CD4-positive, alpha-beta T cell treated with Interleukin-21 for 1 hour (primary cell): ENCODE measurements at places on chromosomes 3 and 15.

DNA sequence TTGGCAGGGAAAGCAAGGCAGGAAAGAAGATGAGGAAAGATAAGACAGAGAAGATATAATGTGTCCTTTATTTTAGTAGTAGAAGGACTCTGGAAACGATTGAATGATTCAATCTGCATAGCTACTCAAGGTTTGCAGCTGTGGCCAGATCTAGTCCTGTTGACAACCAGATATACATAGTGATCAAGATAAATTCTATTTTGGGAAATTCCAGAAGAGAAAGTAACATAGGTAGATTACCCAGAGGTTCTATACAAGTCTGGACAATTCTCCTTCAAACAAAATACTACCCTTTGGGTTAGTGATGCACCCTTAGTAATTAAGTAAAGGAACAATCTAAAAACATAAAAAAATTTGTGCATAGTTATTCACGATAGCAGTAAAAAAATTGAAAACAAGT, 9.4 kb downstream of the TERC start:
- DNase-seq: no peak

- DNase-seq: no peak
Measured at GRCh38 chr3:195226900-195227447, 44.0 kb downstream of the XXYLT1 start.

DNA sequence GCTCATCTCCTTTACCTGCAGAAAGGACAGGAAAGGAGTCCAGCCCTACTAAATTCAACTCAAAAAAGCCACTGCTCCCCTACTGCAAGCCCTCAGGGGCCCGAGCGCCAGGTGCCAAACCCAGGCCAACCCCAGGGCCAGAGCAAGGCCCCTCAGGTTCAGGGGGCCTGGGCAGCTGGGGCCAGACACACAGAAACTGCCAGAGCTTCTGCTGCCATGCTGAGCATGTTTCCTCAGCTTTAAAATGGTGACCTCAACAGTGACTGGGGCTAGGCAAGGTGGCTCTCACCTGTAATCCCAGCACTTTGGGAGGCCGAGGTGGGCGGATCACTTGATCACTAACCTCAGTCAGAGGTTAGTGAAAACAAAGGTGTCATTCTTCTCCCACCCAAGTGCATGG, 38.8 kb downstream of the KLHL25 start:
- DNase-seq: no peak

- DNase-seq: no peak
Measured at GRCh38 chr3:37741644-37742043, 120.0 kb upstream of the CTDSPL start.

DNA sequence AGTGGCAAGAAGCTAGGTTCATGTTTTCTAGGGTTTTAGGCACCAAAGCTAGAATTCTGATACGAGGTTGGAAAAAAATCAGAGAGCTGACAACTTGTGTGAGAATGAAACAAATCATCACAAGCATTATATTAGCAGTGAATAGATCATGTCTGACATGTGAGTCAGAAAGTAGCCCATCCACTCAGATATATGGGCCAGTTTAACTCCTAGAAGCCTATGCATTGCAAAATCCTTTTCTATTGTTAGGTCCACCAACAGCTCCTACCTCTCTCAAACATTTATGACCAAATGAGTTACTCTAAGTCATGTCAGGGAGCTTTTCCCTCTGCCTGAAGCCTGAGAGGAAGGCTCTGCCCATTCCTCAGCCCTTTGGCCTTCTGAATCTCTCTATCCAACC, 44.0 kb downstream of the KBTBD12 start:
- no peak for DNase-seq

- DNase-seq: no peak
Measured at GRCh38 chr15:95485367-95485766, 845.1 kb upstream of the NR2F2 start.

DNA sequence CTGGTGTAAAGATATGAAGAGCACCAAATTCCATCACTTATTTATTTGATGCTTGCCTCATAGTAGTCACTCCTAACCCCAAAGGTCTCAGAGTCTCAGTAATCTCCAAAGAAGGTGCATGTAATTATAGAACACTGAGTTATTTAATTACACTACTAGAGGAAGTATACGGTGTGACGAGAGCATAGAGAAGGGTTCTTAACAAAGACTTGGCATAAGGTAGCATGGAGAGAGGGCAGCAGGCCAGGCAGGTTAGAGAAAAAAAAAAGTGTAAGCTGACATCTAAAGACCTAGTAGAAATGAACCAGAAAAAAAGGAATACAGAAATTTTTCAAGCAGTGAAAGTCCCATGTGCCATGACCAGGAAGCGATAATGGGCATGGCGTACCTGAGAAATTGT, 213.3 kb upstream of the TGFBR2 start:
- no peak for DNase-seq

GRCh38 chr15:76905013-76905839, at the start of gene SCAPER:
TSS of gene SCAPER (minus strand) at chr15:76905340. CDS start at chr15:76883817, 21,523 bp downstream.
- peak; percentile 92 for DNase-seq

DNA sequence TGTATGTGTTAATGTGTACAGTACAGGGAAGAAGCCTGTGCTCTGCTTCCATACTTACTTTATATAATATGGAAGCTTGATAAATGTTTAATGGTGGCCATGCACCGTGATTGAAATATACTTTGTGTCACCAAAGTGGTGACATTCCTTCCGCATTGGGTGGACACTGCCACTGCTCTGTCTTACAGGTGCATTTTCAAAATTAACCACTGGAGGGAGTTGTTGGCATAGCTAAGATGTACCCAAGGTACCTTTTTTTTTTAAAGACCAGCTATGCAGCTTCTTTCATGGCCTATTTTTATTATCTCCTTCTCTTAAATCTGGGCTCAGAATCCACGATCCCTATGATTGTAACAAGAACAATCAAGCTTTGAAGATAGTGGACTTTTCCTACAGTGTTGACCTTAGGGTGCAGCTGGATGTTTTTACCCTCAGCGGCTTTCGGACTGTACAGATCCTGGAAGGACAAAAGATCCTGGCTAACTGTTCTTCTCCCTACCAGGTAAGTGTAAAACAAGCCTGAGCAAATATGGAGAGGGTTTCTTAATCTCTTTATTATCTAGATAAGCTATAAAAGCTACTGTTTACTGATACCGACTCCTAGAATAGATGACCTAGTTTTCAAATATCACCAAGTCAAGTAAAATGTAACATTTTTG, 21.6 kb upstream of the PAK6 start:
- peak; percentile 84 for DNase-seq

DNA sequence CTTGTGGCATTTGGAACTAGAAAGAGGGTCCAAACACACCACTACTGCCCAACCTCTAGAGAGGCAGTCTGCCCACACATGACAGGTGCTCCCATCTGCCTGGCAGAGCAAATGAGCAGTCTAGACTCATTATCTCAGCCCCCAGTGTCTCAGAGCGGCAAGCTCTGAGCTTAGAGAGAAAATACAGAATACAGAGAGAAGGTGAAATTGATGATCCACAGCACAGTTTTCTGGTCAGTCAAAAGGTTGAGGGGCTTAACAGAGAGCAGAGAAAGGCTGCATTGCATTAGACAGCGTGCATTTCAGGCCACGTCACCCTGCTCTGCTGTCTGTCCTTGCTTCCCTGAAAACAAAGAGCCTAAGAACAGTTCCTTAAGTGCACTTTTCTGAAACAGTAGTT, 135.1 kb downstream of the KCNMB2 start:
- DNase-seq: no peak

DNA sequence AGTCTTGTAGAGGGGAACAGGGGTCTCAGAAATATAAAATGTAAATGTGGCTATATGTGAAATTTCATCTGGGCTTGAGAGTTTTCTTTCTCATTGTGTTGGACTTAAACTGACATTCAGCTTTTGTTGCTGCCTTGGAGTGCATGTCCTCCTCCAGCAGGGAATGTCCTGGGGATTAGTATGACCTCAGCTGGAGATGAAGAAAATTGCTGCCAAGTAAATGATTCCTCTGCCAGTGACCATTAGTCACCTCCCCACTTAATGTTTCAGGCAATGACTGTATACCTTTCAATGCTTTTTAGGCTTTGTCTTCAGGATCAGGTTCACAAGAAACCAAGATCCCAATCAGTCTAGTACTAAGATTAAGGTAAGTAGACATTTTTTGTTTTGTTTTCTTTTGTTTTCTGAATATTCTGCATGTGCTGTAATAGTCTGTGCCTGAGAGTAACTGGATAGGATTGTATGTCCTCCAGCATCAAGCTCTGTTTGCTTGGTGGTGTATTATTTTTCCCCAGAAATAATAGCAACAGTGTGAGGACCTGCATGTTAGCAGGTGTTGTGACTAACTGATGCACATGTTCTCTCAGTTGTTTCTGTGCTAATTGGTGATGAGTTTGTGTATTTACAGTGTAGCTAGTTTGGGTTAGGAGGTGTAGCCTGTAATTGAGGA, 18.1 kb upstream of the SLC22A13 start:
- no peak for DNase-seq

- no peak for DNase-seq
Measured at GRCh38 chr3:173945170-173945569, 547.6 kb downstream of the NLGN1 start.

DNA sequence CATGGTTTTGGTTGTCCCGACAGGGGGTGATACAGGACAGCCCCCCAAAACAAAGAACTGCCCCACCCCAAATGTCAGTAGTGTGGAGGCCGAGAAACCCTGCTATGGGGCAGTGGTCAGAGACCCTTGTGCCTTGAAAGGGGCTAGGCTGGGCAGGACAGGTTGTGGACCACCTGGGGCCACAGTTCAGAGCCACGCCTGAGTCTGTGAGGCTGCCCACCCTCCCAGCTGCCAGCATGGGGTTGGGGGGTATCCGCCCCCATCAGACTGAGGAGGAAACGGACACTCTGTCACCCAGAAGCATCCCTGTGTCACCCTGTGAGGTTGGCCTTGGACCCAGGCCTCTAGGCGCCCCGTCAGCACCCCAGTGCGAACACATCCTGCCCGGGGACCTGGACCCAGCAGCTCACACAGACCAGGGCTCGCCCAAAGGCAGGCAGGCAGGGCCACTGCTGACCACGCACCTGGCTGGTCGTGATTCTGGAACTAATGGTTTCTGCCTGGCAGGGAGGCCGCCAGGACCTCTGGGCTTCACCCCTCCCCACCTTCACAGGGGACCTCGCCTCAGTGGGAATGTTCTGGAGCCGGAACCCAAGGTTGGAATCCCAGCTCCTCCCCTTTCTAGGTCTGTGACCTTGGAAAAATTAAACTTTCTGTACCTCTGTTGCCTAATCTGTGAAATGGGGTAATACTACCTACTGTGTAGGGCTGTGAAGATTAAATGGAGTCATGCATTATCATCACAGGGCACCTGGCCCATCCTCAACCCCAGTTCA, 1.4 kb downstream of the SLC41A3 start:
- no peak for DNase-seq

DNA sequence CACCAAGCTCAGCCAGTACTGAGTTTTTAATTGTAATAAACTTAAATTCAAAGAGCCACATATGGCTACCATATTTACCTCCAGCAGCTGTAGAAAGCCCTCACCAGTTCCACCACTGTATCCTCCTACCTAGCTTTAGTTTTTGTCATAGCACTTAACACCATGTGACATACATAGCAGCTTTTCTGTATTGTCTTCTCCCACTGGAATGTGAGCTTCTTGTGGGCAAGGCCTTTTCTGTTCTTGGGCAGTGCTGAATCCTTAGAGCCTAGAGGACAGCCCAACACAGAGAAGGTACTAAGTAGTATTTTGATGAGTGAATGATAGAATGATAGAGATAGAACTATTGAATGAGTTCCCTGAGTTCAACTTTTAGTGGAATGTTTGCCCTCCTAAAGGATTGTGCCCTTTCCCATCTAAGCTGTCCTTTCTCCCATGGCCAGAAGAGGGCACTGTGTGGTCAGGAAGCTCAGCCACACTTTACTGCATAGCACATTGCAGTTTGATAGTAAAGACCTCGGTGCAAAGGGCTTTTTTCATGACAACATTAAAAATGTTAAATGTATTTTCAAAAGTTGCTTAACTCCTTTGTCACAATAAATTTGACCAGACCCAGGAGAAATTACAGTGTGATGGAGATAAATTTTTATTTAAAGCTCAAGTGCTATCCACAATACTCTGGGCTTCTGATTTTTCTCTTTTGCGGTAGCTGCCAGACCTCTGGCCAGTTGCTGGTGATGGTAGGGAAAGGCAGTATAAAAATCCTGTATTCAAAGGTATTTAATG, 115.8 kb downstream of the GHSR start:
- DNase-seq: peak; percentile 61

- no peak for DNase-seq
Measured at GRCh38 chr15:59280855-59281254, 74.2 kb downstream of the LDHAL6B start.

GRCh38 chr15:95405447-95405846, 925.1 kb upstream of the NR2F2 start:
- no peak for DNase-seq

DNA sequence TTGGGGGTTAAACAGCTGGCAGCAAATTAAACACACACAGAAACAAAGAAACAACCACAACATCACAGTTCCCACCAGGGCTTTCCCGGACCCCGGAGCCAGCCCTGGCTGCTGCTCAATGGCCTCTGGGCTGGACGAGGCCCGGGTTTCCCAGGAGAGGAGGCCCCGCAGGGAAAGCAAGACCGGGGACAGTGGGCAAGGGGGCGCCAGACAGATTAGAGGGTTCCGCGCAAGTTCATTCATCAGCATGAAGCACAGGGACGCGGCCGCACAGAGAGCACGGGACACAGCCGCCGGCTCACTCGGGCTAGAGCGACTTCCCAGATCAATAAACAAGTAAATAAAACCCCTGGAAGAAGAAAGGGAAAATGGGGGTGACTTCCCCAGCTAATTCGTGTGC, 66.4 kb upstream of the RPL32 start:
- DNase-seq: no peak

GRCh38 chr3:101851072-101851770, 1.9 kb downstream of the NFKBIZ start:
- no peak for DNase-seq

DNA sequence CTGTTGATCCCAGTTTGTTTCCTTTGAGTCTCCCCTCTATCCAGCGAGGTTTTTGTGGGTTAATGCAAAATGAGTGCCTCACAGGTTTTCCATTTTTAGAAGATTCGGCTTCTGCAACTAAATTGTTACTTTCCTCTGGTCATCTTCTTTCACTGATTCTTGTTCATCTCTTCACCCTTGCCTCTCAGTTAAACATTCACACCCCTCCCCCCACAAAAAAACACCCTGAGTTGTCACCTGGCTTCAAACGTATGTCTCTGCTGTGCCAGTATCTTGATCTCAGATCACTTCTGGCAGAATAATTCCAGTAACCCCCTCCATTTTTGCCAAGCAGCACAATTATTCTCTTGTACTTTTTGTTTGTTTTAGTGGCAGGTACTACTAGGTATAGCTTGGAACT, 12.3 kb upstream of the CLDN16 start:
- DNase-seq: no peak

- DNase-seq: no peak
Measured at GRCh38 chr3:133832802-133833144, 27.2 kb downstream of the SRPRB start.

DNA sequence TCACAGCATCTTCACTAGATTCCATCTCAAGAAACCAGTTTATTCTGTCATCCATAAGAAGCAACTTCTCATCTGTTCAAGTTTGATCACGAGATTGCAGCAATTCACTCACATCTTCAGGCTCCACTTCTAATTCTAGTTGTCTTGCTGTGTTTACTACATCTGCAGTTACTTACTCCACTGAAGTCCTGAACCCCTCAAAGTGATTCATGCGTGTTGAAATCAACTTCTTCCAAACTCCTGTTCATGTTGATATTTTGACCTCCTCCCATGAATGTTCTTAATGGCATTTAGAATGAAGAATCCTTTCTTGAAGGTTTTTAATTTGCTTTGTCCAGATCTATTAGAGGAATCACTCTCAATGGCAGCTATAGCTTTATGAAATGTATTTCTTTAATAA, 287.6 kb upstream of the TBL1XR1 start:
- no peak for DNase-seq
